Activated CD4-positive, alpha-beta T cell treated with anti-CD3 and anti-CD28 coated beads, Interleukin-2, amount 10 ng/mL, durations not matched to agents 24 days and 14 days (primary cell): ENCODE measurements at places on chromosomes 3 and 15.

DNA sequence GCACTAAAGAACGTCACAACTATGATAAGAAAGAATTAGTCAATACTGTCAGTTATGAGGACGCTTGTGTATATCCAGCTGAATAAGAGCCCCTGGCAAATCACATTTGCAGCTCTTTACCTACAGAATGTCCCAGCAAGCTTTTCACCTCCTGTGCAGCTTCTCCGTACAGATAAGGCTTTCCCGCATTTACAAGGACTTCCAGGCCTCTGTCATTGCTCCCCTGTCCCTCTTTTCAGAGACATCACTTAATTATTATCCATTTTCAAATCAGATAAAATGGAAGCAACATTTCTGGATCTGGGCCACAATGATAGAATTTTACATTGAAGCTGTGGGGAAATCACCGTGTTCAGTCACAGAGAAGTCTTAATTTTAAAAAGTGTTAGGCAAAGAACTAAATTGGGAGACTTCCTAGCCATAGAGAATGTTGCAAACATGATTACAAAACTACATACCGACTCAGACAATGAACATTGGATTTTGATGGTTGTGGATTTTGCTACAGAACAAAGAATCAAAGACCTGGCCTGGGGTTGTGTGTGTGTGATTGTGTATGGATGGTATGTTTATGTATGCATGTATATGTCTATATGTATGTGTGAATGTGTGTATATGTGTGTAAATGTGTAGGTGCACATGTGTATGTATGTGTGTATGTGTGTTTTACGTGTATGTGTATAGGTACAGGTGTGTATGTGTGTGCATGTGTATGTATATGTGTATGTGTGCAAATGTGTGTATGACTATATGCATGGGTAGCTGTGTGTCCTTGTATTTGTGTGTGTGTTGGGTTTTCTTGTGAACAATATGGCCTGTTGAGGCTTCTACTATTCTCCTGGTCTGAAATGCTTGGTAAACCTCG is 41.5 kb downstream of the MGLL start:
- DNase-seq, result no peak

DNA sequence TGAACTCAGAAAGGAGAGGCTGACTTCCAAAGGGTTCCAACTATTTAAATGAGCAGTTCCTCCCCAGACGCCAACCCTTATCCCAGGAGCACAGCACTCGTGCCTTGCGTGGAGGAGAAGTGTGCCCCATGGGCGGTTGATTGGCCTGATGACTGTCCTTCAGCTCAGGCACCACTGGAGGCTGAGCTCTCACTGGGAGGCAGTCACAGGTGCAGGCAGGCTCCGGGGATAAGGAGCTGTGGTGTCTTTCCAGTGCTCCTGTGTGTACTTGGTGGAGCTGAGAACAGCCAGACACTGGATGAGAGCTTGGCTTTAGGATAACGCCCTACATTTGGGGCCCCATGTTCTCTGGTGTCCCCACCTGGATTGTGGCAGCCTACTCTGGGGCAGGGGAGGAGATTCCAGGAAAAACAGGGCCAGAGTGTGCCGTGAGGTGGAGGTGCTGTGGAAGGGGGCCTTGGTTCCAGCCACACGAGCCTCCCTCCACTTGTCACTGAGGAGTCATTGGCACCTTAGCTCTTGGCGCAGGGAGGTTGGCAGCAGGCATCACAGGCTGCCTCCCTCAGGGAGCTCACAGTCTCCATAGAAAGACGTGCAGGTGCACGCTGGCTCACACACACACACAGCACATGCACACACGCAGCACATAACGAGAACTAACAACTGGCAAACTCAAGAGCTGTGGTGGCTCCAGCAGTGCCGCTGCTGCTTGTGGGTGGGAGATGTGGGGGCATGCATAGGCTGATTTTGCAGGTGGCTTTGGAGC is 22.7 kb upstream of the EPHB3 start:
- DNase-seq, result no peak

GRCh38 chr3:179035232-179035631 is 36.4 kb downstream of the ZMAT3 start:
- DNase-seq, result no peak

DNA sequence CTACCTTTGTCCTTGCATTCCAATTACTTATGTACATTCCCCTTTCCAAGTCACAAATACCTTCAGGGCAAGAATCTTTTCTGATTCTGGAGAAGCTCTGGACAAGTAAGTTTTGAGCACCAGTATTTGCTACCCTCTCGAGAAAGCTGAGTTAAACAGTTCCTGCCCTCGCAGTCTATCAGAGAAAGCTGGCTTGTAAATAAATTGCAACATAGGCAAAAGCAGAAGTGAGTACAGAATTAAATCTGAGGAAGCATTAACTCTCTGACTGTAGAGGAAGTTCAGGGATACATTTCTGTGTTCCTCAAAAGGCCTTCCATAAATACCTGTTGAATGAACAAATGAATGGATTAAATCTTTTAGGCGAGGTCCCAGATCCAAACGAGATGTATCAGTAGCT is 1.2 kb downstream of the OSBPL11 start:
- no peak for DNase-seq

DNA sequence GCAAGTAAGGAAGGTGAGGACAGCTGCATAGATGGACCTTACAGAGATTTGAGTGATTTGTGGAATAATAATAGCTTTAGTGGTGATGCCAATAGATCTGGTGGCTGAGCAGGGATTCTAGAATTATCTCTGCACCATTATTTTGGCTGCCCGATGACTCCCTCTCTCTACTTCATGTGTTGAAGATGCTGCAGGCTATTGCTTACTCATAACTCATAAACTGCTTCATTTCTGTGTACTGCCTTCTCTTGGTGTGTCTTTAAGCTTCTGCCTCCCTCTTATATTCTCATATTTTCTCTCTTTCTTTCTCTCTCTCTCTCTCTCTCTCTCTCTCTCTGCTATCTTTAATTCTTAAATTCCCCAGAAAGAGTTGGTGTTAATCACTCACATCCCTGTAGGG is 256.0 kb upstream of the TRIM42 start:
- DNase-seq, result no peak

GRCh38 chr3:174636451-174636850 is 222.7 kb upstream of the NAALADL2 start:
- DNase-seq, result no peak
